CD4-positive, CD25-positive, alpha-beta regulatory T cell (primary cell): ENCODE measurements at places on chromosomes 7 and 10.

DNA sequence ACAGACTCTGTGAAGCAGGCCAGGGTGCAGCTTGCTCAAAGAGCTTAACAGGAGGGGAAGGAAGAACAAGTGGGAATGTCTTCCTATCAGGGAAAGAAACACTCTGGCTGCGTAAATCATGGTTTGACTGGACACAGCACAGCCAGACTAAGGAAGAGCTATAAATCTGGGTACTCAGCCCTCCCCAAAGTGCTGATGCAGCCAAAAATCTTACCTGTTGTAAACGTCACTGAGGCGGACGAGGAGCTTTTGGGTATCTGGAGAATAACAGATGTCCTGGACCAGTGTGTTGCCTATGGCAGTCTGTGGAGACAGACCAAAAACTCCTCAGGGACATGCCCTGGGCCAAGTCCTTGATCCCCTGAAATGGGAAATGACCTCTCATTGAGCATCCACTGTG is 43.1 kb upstream of the HNRNPH3 start:
- DNase-seq = no peak
- H3K27ac ChIP-seq = no peak overlapping the region

- no peak overlapping the region for H3K27ac ChIP-seq
- H3K36me3 ChIP-seq = no peaks in the 10 kb centered on the region
- H3K4me1 ChIP-seq = no peaks in the 10 kb centered on the region
- H3K4me3 ChIP-seq = no peak overlapping the region
- no peak for DNase-seq
Observed at GRCh38 chr7:41655426-41655825, 47.5 kb downstream of the INHBA start.

GRCh38 chr10:67257018-67257417 is 331.2 kb downstream of the LRRTM3 start:
- no peaks in the 10 kb centered on the region for H3K4me1 ChIP-seq
- H3K27me3 ChIP-seq = no peaks in the 10 kb centered on the region
- no peak overlapping the region for H3K27ac ChIP-seq
- DNase-seq = no peak

DNA sequence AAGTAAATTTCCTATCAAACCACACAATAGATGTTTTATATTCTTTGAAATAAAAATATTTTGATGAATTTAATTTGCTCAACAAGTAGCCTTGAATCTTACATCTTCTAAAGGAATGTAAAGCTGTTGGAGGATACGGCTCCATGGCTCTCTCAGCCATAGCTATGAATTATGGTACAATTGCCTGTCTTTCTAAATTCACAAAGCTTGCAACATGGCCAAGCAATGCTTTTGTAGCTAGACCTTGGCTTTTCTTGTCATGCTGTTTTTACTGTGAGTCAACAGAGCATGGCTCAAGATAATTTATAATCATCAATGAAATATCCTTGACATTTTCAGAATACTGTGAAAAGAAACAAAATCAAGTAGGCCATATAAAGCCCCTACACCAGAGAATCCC is 286.7 kb downstream of the CACNA2D1 start:
- no peaks in the 10 kb centered on the region for H3K27me3 ChIP-seq
- DNase-seq = no peak
- H3K4me1 ChIP-seq = no peaks in the 10 kb centered on the region

DNA sequence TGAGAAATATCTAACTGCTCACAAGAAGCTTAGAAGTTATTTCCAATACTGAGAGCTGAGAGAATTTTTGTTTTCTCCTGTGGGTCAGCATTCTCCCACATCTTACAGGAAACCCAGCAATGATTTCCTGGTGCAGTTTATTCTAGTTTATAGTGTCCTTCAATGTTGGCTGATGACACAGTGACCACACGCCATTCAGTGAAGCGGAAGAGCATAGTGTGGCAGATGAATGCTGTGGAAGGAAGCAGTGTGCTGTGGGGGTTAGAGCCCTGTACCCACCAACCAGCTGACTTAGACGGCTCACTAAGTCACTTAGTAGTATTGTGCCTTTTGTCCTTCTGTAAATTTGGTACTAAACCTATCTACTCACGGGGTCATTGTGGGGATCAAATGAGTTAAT is 1.4 kb upstream of the TMEM26 start:
- no peak overlapping the region for H3K27ac ChIP-seq
- H3K4me1 ChIP-seq = no peaks in the 10 kb centered on the region
- H3K27me3 ChIP-seq = peaks cover 14% of the 10 kb centered on the region
- H3K36me3 ChIP-seq = no peaks in the 10 kb centered on the region
- H3K4me3 ChIP-seq = no peak overlapping the region
- no peak for DNase-seq

DNA sequence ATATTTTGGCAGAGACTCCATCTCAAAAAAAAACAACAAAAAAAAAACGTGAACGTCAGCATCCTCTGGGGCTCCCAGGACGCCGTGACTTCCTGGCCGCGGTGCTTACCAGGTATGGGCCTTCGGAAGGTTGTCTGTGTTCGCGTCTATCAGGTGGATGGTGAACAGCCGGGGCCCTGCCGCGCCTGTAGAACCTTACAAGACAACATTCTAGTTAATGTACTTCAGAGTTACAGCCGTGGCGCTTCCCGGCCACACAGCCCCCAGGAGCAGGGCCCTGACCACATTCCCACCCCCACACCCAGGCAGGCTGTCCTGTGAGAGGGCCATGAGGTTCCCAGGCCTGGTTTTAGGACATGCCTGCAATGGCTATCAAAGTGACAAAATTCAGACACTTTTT is 111.0 kb downstream of the SMURF1 start:
- no peak overlapping the region for H3K4me3 ChIP-seq
- no peaks in the 10 kb centered on the region for H3K4me1 ChIP-seq
- H3K27me3 ChIP-seq = no peaks in the 10 kb centered on the region
- DNase-seq = no peak
- no peak overlapping the region for H3K27ac ChIP-seq

- no peaks in the 10 kb centered on the region for H3K4me1 ChIP-seq
- H3K27me3 ChIP-seq = no peaks in the 10 kb centered on the region
- no peak for DNase-seq
- H3K27ac ChIP-seq = no peak overlapping the region
- no peak overlapping the region for H3K4me3 ChIP-seq
Observed at GRCh38 chr7:101436857-101437576, 74.3 kb downstream of the COL26A1 start.

DNA sequence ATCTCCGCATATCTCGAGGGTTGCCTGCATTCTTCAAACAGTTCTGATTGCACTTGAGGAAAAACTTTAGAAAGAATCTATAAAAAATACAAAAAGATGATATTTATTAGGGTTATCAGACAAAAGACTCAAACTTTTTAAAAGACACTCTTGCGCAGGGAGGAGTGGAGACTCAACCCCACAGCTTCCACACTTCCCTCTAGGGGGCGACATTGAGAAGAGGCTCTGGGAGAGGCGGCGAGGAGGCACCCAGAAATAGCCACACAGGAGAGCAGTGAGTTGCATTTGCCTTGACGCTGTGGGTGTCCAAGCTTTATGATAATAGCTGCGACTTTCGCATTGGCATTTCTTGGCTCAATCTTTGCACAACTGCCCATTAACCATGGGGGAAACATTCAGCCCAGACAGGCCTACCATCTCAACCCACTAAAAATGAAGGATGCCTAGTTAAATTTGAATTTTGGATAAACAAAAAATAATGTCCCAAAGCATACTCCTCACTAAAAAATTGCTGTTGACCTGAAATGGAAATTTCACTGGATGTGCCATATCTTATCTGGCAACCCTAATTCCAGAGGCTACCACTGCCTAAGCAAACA is 86.2 kb downstream of the EBF3 start:
- H3K36me3 ChIP-seq = no peaks in the 10 kb centered on the region
- no peaks in the 10 kb centered on the region for H3K4me1 ChIP-seq
- H3K4me3 ChIP-seq = no peak overlapping the region
- no peak for DNase-seq
- H3K27ac ChIP-seq = no peak overlapping the region
